ENCODE measurements at places on chromosomes 16 and 17.
A peak's percentile ranks its signal among the peaks of the same experiment; 100 is the strongest.

DNA sequence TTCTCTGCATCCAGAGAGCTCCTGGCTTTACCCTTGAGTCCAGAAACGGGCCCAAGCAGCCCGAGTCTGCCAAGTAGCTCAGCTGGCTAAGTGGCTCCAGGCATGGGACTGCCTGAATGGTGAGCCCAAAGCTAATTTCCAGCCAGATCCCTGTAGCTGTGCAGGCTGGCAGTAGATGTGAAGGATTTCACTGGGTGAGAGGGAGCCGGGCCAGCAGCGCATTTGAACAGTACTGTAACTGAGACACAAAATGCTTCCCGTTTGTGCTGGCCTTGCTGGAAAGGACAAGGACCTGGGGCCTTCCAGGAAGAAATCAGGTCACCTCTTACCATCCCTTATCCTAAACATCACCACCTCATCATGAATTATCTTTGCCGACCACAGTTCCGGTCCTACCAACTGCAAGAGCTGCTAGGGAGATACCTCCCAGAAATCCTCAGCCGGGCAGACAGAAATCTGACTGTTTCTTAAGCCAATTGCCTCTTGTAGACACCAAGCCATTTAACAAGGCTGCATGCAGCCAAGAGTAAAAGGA, 3.7 kb downstream of the TIMP2 start:
- no peak for DNase-seq

GRCh38 chr17:83194186-83194561, 114.8 kb downstream of the METRNL start:
- no peak for DNase-seq

DNA sequence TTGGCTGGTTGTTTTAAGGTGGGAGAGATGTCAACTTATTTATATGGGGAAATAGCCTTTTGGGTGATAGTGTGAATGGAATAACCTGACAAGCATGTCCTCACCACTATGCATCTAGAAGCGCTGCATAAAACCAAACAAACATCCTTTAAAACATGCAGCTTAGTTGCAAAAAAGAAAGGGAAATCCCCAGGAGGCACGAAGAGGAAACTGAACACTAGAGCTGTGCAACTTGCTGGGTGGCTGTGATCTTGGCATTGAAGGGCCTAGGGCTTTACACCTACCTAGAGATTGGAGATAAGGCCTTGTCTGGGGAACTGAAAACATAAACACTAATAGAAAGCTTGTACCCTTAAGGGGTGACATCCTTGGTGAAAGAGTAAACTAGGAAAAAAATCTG, 7.3 kb downstream of the C16orf54 start:
- DNase-seq = no peak

- peak; percentile 42 for DNase-seq
Measured at GRCh38 chr17:83006515-83007455, 72.6 kb upstream of the METRNL start.

GRCh38 chr16:86296256-86296655, 214.1 kb upstream of the FOXF1 start:
- DNase-seq = no peak

DNA sequence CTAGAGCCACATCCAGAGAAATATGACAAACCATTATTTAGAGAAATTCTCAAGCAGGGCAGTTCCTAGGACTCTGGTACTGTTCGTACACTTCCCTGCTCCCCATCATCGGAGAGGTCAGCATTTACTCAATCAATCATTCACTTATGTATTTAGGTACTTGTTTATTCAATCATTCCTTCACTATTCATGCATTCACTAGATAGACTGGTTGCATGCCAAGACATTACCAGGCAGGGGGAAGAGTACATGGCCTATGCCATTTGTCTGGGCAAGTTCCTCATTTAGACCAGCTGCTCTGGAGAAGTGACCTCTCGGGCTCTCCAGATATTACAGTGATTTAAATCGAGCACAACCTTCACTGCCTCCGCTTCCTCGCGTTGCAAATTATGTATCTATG, 603.4 kb downstream of the KCNJ2 start:
- DNase-seq = no peak

GRCh38 chr17:8806253-8806925, 7.2 kb upstream of the MFSD6L start:
- peak; percentile 30 for DNase-seq

DNA sequence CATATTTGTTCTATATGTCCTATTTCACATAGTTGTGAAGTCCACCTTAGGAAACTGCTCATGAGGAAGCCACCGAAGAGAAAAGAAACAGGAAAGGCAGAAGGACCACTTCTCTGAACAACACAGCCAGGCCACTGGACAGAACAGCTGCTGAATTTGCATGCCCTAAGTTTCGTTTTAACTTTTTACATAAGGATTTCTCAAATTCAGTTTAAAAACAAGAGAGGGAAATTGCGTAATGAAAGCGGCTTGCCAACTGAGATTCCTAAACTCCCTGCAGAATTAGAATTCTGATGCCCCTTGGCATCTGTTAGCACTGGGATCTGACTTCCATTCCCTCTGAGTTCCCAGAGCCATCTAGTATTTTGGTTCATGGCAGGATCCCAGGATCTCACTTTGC, 5.0 kb upstream of the CCL8 start:
- DNase-seq = no peak

DNA sequence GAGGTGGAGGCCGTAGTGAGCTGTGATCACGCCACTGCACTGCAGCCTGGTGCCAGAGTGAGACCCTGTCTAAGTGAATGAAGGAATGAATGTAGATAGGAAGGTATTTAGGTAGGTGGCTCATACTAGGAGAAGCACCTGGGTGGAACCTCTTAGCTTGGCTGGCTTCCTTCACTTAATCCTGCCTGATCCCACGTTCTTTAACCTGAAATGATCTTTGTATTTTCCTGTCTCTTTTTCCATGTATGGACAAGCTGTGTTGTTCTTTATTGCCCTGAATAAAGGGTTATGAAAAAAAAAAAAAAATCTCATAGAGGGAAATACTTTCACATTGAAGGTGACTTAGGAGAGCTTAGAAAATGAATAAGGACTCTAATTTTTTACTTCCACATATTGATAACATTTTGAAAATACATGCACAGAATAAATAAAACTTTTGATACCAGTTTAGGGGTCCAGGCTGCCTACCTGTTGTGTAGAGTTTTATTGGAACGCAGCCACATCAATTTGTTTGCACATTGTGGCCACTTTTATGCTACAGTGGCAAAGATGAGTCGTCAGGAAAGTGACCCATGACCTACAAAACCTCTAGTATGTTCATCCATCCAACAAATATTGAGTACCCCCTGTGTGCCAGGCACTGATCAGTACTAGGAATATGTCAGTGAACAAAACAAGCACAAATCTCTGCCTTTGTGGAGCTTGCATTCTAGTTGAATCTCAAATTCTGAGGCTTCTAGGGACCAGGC, 44.6 kb downstream of the VPS35L start:
- no peak for DNase-seq

GRCh38 chr17:8152112-8152775, at the start of gene PER1:
TSS of gene PER1 (minus strand) at chr17:8152404. CDS start at chr17:8150706, 1,698 bp downstream.
- DNase-seq = peak; percentile 99

DNA sequence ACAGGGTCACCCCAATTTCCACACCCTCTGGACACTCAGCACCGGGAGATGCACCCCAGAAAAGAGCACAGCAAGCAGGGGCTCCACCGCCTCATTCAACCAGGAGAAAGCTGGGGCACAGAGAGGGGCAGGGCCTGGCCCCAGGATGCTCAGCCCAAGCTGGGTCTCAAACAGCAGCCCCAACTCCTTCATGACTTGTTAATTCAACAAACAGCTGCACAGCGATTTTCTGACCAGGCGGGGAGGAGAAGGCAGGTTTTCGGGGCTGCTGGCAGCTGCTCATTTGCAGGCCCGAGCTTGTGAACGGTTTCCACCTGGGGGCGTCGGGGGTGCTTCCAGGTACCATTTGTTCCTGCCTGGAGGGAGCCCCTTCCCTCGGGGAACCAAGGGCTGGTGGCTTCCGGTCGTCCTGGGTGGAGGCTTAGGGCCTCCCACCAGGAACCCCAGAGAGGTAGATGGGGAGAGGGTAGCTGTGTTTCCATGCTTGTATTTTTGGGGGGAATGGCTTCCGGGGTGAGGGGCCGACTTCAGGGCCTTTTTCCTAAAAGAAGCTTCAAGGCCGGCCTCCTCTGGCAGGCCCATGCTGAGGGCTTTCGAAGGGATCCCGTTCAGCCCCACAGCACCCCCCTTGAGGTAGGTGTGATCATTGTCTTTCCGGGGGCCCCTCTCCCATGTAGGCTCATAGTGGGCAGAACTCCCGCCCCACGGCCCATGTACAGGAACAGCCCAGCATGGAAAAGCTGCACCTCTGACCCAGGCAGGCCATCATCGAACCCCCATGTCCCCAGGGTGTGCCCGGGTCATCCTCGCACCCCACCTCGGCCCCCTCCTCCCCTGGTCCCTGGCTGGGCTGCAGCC, 191.6 kb upstream of the GSE1 start:
- DNase-seq = no peak

DNA sequence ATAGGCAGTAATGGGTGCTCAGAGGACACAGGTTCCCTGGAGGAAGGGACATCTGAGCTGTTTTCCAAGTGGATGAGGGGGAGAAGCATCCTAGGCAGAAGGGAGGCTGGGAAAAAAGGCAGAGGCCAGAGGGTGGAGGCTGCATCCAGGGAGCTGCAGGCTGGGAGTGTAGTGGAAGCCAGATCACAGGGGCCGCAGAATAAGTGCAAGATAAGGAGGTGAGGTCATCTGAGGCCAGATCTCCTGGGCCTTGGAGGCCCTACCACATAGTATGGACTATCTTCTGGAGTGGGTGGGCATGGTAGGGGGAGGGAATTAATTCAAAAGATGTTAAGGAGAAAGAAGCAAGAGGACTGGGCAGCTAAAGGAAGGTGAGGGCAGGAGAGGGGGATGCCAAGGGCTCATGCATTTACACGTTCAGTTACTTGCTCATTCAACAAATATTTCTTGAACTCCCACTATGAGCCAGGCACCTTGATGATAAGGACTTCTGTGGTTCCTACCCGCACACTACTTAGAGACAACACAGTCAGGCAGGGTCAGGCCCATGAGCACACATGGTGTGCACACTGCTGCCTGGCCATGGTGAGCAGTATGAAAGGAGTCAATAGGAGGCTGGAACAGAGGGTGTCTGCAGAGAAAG, 2.4 kb upstream of the RIPOR1 start:
- no peak for DNase-seq

DNA sequence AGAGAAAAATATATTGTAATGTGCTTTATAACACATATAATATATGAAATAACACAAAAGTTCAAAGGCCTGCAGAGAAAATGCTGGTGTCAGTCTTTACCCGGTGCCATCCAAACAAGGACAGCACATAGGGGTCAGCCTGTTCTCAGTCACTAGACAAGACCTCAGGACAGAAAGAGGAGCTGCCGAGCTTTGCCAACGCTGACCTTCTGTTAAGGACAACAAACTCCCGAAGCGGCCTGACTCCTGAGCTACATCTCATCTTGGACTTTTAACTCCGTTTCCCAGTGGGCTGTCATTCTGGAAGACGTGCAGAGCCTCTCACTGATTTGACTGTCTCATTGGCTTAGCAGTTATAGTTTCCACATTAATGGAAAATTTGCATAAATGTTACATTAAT, 6.9 kb downstream of the ELAC2 start:
- DNase-seq = no peak

GRCh38 chr16:46801428-46802049, 29.4 kb downstream of the C16orf87 start:
- DNase-seq = no peak

- DNase-seq = peak; percentile 64
Measured at GRCh38 chr16:80804526-80805383, at the start of gene CDYL2. TSS of gene CDYL2 (minus strand) at chr16:80804598. CDS start at chr16:80804173, 425 bp downstream.

- DNase-seq = peak; percentile 79
Measured at GRCh38 chr16:78906135-78906534, 694.4 kb downstream of the MAF start.

GRCh38 chr17:61728297-61728836, 135.0 kb downstream of the BRIP1 start:
- no peak for DNase-seq
